ENCODE measurements at places on chromosomes 13 and 19.
A peak's percentile ranks its signal among the peaks of the same experiment; 100 is the strongest.

DNA sequence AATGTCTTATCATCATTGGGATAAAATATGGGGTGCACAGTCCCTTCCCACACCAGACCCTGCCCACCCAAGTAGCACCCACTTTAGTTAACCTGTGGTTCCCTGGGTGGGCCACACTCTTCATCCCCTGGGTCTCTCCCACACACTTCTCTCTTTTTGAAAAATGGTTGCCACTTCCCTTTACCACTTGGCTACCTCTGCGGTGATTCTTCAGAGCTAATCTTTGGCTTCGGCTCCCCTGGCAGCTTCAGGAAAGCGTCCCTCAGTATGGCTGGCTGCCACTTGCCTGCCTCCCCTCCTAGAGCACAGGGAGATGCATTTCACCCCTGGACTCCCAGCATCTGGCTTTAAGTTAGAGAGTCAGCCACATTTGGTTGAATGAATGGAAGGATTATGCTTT is 18.2 kb downstream of the CCNA1 start:
- DNase-seq, result no peak

DNA sequence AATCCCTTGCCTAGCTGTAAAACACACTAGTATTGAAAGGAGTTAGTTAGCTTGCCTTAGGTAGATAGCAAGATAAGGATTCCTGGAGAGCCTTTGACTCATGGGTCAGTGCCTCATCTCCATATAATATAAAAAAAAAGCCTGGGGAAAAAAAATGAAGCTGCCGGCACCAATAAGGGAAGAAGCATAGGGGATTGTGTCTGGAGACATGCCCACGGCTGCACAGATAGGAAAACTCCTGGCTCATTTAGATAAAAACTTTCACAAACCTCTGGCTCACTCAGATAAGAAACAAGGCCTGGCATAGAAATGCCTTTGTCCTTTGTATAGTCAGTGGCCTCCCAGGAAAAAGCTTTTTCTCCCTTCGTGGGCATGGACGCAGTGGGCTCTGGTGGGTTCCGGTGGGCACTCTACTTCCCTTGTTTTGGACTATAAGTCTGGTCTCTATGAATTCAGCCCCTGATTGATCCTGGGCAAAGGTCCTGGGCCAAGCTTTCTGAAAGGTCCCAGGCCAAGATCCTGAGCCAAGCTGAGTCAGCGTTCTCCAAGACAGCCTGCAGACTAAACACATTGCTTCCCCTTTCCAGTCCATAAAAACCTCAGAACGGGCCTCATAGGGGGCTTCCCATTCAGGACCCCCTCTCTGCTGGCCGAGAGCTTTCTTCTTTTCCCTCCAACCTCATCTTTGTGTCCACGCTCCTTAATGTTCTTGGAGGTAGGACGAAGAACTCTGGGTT is 4.9 kb upstream of the OR7A17 start:
- DNase-seq, result no peak

- DNase-seq, result peak; percentile 30
Measured at GRCh38 chr19:16814526-16815100, 14.6 kb upstream of the SIN3B start.

DNA sequence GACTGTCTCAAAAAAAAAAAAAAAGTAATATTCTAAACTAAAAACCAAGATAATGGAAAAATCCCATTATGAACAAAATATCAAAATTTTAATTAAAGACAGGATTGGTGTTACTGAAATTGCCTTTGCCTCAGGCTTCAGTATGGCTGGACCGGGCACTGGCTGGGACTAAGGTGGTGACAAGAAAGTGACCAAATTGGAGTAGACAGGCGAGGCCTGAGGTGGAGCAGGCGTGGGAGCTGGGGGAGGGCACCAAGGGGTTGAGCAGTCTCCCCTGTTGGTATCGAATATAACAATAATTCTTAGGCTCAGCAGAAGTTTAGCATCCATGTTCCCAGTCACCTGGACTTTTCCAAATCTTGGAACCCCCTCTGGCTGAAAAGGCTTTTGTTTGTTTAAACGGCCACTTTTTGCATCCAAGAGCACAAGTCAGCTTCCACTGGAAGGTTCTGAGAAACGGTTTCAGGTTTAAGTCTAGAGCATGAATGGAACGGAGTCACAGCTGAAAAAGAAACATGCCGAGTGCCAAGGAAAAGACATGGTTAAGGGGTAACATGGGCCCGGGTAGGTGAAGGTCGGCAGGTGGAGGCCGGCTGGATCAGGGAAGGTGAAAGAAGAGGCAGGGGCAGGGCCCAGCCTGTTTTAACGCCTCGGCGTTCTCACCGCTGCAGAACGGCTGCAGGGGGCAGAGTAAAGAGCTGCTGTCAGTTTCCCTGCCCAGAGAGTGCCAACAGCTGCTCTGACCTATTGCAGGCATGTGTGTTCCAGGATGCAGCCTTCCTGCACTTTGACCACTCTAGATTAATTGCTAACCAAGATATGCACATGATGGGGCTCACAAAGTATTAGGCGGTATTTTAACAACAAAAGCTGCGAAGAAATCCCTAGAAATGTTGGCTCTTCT is 104.4 kb downstream of the TM9SF2 start:
- no peak for DNase-seq

DNA sequence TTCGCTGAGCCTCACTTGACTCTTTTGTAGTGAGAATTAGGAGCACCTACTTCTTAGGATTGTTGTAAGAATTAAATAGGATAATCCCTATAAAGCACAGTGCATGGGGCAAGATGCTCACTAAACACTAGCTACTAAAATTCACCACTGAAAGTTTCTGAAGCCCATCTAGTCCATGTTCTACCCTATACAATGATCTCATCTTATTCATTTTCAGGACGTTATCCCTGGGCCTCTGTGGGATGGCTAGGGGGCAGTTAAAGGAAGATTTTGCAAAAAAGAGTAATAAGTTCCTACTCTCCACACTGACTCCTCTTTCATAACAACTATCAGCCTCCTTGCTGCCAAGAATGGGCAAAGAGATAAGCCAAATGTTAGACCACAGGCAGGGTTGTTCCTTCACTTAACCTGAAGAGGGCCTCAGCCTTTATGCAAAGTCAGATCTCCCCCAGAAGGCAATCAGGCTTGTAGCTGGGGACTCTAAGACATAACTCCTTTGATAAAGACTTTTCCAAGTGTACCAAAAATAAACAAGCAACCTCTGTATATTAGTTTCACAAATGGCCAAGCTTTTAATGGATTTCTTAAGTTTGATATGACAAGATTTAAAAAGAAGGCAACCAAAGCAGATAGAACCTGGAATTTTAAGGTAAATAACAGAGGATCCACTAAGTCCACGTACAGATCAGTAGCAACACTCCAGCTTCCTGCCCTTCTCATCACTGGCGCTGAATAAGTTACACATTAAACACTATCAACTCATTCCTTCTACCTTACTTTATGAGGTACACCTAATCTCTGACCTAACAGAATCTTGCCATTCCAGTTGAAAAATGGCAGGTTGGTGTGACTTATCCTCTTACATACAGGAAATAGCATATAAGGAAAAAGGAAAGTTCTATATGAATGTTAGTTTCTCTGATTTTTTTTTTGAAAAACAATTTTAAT is 44.4 kb downstream of the ELF1 start:
- DNase-seq, result peak; percentile 4

DNA sequence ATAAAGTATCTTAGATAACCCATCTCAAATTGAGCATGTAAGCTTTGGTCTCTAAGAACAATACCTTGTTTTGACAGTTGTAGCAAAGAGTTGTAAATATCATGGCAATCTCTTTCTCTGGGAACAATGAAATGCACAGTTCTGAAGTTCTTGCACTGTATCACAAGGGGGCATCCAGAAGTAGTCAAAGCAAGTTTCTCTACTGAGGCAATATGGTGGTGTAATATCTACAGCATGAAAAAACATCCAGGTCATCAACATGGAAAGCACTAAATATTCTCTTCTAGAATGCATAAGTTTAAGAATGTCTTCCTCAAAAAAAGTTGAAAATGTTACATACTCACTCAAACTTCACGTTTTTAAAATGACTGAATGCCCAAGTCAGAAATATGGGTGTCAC is 19.6 kb downstream of the MTMR6 start:
- no peak for DNase-seq

DNA sequence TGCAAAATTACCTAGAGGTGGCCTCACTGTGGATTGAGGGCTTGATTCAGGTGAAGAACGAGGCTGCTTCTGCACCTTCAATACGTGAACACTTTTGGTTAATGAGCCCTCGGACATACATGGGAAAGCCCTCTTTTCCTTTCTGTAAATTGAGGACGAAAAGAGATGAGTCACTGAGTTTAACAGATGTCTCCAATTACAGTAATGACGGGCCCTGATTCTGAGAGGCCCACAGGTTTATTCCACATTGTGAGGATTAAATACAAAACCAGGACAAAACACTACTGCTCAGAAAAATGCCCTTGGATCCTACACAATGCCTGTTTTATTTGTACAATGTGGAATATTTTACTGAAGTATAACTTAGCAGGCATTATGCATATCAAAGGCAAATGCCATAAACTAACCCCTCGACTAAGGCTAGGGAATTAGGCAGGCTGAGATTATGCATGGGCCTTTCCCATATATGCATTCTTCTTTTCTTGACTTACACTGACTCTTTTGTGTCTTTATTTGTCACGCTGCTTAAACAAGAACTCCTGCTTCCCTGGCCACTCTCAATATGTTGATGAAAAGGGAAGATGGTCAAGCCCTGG is 819.9 kb downstream of the OLFM4 start:
- DNase-seq, result peak; percentile 44

DNA sequence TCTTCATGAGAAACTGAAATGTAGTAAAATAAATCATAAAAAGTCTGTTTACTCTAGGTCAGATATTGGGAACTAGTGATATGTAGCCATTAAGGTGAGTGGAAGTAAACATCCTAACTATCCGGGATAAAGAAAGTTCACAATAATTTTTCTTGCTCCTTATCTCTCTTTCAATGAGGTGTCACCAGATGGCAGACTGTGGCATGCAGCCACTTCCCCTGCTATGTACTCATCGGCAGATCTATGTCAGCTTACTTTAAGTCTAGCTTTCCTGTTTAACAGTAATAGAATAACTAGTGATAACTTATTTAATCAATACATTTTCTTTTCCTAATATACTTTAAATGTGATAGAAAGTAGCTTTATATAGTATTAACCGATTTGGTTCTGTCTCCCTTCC is 181.9 kb downstream of the NDFIP2 start:
- DNase-seq, result no peak

GRCh38 chr13:37486171-37486681 is 112.3 kb downstream of the POSTN start:
- peak; percentile 38 for DNase-seq

- DNase-seq, result peak; percentile 35
Measured at GRCh38 chr13:99677116-99677951, 176.1 kb downstream of the TM9SF2 start.

GRCh38 chr13:74715718-74716117 is 581.5 kb upstream of the KLF12 start:
- no peak for DNase-seq

- DNase-seq, result no peak
Measured at GRCh38 chr13:112838842-112839117, 130.2 kb upstream of the MCF2L start.

GRCh38 chr19:49512970-49513745 is 697 bp downstream of the FCGRT start:
- no peak for DNase-seq

DNA sequence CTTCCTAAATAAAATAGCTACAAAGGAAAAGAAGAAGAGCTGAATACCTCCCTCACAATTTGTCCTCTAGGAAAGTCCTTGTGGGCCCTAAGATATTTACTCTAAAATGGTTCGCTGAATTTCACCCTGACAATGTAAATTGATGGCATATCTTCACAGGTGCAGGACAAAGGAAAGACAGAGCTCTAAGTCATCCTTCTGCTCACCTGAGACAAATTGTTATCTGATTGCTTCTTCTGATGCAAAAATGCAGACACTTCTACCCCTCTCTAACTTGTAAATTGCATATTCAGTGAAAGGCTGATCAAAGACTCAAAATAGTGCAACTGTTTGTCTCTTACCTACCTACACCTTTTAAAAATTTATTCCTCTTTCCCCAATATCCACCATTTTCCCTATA is 747.2 kb upstream of the PRR20A start:
- no peak for DNase-seq

DNA sequence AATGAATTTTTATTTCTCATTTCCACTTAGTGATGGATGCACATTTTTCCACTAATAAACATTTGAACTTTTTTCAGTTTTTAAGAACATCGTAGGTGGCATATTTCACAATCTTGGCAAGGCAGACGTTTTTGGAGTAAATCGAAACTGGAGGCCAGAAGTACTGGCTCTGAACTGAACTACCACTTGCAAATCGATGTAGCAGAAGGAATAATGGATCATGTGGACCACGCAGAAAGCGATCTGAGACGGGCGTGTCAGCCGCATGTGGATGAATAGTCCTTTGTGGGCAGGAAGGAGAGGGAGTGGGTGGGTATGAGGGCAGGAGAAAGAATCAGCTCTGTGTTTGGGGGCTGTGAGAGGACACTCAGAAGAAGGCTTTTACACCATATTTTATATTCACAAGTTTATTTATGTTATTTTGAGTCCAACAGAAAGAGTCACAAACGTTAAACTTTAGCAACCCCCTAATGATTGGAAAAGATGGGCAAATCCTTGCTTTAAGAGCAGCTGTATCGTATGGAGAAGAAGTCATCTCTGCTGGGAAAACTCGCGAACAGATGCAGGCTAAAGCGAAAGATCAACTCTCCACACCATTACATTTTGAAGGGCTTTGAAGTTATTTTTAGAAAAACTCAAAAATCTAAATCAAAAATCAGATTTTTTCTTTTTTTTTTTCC is 90.5 kb downstream of the COL4A2 start:
- peak; percentile 59 for DNase-seq

GRCh38 chr19:9941671-9942070 is 5.4 kb upstream of the OLFM2 start:
- peak; percentile 45 for DNase-seq

DNA sequence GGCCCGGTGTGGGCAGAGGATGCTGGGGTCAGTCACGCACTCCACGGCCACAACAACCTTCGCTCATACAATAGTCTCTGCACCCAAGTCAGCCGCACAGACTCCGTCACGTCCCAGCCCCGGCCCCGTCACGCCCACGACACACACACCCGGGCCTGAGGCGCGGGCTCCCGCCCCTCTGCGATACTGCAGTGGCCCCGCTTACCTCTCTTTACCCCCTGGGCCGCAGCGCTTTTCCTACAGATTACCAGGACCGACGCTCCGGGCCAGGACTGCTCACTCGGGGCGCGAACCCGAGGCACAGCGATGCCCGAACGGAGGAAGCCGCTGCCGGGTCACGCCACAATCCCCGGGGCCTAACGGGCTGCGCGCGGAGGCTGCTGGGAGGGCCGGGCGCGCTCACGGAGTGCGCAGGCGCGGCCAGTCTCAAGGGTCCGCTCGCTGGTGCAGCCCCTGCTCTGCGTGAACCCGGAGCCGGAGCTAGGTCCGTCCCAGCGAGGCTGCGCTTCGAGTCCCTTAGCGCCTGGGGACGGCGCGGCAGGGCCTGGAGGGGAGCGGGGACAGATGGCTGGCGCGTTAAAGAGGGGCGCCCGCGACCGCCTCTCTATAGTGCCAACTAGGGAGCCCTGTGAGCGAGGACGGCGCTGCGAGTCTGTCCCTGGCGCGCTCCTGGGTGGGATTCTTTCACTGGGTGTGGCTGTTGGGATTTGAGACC is at the start of gene ZFP82:
TSS of gene ZFP82 (minus strand) at position 358 of the 715 bp plus-strand sequence. CDS start 8,855 bp downstream, outside the sequence.
- DNase-seq, result peak; percentile 83

All from fibroblast of skin of right quadriceps (primary cell).